ENCODE measurements at places on chromosomes 3 and 15.

- DNase-seq, result no peak
Measured at GRCh38 chr3:62631488-62631887, 243.7 kb downstream of the CADPS start.

GRCh38 chr3:195558602-195559001 lies 15.5 kb upstream of the PPP1R2 start:
- DNase-seq, result no peak

- DNase-seq, result no peak
Measured at GRCh38 chr15:60326824-60327654, 70.7 kb downstream of the ANXA2 start.

DNA sequence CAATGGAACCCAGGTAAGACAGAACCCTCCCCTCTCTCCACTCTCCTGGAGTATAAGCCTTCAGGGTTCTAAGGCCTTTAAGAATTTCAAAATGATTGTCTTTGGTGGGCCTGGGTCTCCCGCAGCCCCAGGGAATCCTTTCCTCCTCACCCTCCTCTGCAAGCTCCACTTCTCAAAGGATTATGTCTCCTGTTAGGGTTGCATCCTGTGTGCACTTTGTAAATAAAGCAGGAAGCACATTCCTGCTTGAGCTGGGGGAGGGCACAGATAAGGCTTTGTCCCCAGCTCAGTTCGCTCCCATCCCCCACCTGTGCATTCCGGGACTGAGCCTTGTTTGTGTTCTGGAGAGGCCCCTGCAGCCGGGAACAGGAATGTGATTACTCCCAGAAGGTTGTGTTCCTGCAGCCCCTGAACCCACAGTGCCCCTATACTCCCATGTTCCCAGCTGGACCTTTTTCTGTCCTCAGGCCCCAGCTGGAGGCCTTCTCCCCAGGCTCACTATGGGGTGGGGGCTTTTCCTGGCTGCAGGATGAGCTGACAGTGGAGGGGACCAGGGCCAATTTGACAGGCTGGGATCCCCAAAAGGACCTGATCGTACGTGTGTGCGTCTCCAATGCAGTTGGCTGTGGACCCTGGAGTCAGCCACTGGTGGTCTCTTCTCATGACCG lies 9.5 kb downstream of the TYRO3 start:
- no peak for DNase-seq

DNA sequence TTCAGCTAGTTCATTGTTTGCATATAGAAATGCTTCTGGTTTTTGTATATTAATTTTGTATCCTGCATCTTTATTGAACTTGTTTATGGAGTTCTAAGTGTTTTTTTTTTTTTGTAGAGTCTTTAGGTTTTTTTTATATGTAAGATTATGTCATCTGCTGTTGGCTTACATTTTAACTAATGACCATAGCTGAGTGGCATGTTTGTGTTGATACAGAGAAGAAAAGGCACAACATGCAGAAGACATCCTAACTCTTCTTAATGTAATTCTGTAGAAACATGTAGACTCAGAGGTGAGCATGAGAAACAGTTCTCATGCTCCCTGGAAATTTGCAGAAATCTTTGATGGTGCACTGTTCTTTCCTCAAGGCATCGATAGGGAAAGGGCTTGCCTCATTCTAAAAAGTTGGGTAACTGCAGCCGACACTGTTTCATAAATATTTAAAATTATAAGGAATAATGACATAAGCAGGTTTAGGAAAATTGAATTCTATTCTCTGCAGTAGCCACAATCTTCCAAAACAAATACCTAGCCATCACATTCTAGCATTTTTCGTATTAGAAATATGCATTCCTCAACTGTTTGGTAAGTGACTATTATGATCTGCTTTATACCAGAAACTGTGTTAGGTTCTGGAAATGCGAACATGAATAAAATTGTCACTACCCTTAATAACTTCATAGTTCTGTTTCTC lies 499.6 kb upstream of the KCNMB2 start:
- DNase-seq, result no peak

GRCh38 chr3:81302045-81302444 lies 459.4 kb downstream of the GBE1 start:
- DNase-seq, result no peak

DNA sequence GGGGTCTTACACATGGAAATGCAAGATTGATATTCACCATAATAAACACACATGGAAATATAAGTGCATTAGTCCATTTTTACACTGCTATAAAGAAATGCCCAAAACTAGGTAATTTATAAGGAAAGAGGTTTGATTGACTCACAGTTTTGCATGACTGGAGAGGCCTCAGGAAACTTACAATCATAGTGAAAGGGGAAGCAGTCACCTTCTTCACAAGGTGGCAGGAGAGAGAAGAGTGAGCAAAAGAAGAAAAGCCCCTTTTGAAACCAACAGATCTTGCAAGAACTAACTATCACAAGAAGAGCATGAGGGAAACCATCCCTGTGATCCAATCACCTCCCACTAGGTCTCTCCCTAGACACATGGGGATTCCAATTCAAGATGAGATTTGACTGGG lies 111.7 kb upstream of the TP63 start:
- DNase-seq, result no peak

GRCh38 chr15:35496585-35496984 lies 49.4 kb downstream of the DPH6 start:
- DNase-seq, result no peak

DNA sequence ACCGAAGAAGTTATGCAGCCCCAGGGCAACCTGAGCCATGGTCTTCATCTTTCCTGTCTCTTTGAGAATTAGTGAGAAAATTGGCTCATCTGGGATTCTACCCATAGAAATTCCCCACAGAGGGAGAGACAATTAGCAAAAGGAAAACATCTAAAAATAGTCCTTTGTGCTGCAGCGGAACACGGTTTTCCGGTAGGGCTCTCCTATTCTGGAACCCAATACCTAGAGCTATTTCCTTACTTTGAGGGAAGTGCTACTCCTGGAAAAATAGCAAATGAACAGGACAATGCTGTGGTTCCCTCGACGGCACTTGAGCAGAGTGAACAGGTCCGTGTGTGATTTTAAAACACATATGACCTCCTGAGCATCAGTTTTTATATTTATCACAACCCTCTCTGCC lies 210.5 kb downstream of the FGF12 start:
- DNase-seq, result no peak

DNA sequence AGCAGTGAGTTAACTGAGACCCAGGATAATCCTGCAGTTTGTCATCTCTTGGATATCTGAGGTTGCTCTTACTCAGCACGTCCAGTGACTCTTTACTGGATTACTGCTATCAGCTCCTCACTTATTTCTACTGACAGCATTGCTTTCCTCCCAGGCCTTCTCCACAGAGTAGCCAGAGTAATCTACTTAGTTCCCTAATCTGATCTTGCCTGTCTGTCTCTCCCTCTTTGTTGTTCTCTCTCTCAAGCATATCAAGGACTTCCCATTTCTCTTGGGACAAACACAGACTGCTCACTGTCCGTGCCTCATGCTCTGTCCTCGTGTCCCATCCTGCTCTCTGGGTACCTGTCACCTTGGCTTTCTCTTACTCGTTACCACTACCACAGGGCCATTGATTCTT lies 376.2 kb downstream of the FEZF2 start:
- DNase-seq, result no peak

Measured in cortex of kidney (tissue), 1 donor.